ENCODE measurements at places on chromosomes 2 and 18.

- peak; percentile 15 for DNase-seq
These were observed 66.3 kb downstream of the TANC1 start for GRCh38 chr2:159034713-159035112.

GRCh38 chr2:237967463-237967951 is 693 bp downstream of the UBE2F start:
- no peak for DNase-seq

DNA sequence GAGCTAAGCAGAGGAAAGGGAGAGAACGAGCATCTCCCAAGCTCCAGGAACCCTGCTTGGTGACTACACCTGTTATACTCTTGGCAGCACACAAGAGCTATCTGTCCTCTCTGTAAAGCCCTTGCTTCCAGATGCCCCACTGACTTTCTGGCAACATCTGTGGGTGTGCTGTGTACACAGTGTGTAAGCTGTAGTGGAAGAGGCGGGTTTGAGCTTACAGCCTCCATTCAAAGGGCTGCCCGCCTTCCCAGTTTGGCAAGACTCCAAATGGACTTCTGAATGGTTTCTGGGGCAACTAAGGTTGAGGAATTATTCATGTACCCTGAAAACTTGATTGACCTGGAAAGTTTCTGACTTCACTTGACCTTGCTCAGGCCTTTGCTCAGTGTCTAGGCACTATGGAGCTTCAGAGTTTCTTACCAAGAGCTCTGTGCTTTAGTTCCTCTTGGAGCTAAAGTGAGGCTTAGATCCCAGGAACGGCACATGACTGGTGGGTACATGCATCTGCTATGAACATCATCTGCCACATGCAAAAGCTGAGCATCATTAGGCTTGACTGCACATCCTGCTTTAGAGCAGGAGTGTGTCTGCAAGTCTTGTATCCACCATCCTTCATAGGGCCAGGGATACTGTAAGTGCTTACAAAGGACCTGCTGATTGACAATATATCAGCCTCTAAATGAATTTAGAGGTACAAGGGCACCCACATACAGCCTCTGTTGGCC is 290.9 kb upstream of the SIX2 start:
- peak; percentile 84 for DNase-seq

- DNase-seq: no peak
These were observed 112.1 kb downstream of the RBMS1 start for GRCh38 chr2:160381425-160381951.

DNA sequence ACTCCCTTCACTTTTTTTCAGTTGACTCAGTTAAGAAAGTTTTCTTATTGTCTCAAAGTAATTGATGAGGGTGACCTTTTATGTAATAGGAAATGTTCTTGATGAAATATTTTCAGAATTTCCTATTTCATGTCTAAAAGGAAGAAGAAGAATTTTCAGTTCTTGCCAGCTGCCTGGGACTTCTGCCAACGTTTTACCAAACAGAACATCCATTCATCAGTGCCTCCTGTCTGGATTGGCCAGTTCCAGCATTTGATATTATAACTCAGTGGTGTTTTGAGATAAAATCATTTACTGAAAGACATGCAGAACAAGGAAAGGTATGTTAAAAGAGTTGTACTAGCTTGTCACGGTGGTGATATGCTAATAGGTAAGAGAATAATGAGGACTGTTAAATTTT is 104.7 kb upstream of the MYO3B start:
- no peak for DNase-seq

DNA sequence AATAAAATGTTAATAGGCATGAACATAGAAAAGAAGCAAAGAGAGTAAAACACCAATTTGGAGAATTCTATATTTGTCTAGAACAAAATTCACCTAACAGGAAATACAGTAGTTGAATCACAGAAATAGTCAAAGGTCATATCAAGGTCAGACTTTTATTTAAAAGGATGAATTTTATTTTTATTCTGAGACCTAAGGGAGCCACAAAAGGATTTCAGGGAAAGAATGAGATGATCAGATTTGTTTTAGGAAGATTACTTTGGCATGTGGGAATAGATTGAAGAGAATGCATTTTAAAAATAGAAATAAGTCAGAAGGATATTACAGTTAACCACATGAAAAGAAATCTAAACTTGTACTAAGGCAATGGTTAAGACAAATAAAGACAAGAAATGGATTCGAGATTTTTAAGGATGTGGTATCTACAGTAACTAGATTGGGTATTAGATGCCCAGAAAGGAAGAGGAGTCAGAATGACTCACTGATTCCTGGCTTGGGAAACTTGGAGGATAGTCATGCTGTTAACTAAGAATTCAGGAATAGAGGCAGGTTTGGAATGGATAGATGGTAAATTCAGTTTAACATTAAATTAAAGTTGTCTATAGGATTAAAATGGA is 56.0 kb downstream of the METTL4 start:
- DNase-seq: no peak

DNA sequence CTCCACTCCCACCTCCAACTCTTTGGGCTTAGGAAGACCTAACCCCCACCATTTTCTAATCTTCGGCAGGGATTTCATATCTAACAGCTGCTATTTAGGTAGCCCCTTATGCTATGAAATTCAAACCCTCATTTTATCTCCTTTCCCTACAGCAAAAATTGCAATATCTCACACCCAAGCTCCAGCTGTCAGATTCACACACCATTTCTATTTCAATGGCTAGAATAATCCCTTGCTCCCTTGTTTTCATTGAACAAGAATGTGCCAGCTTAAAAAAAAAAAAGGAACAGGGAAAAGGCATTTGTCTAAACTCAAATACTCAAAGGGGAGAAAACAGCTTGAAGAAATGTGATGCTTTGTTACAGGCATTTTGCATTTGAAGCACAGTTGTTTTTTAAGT is 850.6 kb upstream of the ACVR2A start:
- no peak for DNase-seq

DNA sequence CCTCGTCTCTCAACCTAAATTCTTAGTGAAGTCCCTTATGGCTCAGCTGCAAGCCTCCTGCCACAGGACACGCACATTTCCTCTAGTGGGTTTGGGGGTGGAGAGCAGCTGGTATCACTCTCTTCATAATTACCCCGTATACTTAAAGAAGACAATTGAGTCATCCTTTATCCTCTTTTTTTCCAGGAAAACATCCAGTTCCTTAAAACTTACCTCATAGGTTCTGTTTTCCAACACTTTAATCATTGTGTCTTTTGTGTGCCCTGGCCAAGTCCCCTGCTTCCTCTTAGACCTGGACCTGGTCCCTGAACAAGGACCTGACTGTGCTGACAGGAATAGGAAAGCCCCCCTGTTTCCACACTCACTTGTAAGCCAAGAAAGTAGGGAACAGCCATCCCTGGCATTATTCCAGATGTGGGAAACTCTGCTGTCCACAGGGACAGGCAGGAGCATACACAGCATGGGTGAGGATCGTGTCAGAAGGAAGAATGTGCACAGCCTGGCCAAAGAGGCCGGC is 42.3 kb upstream of the MYO1B start:
- DNase-seq: no peak

DNA sequence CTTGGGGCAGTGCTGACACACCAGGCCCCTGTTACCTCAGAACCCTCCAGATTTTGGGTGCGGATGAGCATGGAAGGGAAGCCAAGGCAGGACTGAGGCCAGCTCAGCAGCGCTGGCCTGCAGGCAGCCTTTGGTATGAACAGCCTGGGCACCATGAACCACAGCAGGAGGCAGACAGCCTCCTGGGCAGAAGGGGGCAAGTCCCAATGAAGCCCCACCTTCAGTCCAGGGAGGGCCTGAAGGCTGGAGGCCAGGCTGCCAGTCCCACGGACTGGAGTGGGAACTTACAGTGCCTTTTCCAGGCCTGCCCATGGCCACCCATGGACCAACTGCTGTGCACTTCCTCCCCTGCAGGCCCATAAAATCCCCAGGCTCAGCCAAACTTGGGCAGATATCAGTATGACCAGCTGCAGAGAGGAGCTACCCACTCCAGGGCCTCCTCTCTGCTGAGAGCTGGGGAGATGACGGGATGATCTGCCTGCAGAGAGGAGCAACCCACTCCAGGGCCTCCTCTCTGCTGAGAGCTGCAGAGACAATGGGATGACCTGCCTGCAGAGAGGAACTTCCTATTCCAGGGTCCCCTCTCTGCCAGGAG is 74.7 kb downstream of the NEURL3 start:
- DNase-seq: no peak

GRCh38 chr2:23706613-23707078 is 220.3 kb downstream of the ATAD2B start:
- DNase-seq: no peak

GRCh38 chr2:6977113-6977741 is 60.0 kb downstream of the RNF144A start:
- no peak for DNase-seq

DNA sequence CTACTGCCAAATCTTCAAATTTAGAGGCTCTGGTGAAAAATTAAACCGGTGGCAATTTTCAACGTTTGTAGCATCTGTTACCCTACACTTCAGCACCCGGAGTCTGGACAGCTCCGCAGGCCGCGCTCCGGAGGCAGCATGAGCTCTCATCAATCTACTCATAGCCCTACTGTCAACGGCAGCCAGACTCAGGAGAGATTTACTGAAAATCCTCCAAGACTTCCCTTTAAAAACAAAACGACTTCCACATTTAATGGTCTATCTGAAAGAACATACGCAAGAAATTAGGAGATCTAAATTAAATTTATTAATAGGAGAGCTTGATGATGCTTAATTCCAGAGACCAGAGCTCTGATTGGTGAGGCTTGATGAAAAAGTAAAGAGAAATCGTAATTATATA is 970 bp upstream of the ADCYAP1 start:
- DNase-seq: no peak

- DNase-seq: peak; percentile 6
These were observed 451.2 kb downstream of the CNTNAP5 start for GRCh38 chr2:124476291-124476690.

- DNase-seq: no peak
These were observed 309.3 kb downstream of the ZNF521 start for GRCh38 chr18:25042641-25043051.

DNA sequence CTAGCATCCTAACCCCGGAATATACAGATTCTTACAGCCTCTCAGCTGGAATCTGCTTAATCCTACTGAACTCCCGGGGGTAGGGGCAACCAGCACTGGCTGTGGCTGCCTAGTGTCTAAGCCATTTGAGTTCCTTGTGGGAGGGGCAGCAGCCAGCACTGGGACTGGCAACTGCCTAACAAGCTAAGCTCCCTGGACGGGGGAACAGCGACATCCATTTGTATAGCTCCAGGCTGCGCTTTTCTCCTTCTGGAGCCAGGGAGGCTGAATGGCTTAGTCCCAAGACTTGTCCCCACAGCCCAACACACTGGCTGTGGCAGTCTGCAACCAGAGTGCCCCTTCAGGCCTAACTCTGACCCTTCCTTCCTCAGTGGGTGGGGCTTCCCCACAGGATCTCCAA is 787.2 kb downstream of the METTL4 start:
- DNase-seq: no peak

DNA sequence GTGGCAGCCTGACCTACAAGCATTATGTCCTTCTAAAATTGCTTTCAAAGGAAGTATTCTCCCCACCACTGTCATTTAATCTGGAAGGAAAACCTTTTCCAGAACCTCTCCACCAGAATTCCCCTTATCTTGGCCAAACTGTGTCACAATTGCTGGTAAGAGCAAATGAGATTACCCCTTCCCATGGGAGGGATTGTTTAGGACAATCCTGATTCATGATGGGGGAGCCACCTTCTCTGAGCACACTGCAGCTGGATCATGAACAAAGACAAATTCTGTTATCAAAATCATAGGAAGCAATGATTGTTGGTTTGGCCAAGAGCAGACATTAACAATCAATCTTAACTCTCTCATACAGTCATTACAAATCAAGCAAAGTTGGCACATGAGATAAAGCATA is 18.1 kb upstream of the ATOH8 start:
- no peak for DNase-seq

GRCh38 chr2:36461039-36461681 is 105.6 kb downstream of the CRIM1 start:
- DNase-seq: peak; percentile 46

- DNase-seq: no peak
These were observed 26.4 kb upstream of the MRPL19 start for GRCh38 chr2:75619956-75620740.

DNA sequence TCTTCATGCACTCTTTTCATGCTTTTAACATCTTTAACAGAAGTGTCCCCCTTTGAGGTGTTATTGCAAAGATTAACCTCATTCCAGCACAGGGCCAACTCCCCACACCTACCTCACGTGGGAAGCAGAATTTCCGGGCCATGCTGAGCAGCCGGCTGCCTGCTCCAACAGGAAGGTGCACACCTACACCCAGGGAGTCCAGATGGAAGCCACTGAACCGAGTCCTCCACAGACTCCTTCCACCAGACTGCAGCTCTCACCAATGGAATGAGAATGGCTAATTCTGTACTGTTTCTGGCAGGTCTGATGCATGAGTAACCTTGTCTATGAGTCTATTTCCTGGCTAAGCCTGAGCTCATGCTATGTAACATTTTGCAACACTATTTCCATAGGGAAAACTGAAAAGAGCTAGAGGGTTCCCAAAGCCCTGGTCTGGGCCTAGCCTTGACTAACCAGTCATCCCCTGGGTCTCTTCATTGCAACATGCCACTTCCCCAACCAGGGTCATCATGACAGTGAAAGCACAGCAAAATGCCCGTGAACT is 11.0 kb downstream of the ERFE start:
- no peak for DNase-seq

DNA sequence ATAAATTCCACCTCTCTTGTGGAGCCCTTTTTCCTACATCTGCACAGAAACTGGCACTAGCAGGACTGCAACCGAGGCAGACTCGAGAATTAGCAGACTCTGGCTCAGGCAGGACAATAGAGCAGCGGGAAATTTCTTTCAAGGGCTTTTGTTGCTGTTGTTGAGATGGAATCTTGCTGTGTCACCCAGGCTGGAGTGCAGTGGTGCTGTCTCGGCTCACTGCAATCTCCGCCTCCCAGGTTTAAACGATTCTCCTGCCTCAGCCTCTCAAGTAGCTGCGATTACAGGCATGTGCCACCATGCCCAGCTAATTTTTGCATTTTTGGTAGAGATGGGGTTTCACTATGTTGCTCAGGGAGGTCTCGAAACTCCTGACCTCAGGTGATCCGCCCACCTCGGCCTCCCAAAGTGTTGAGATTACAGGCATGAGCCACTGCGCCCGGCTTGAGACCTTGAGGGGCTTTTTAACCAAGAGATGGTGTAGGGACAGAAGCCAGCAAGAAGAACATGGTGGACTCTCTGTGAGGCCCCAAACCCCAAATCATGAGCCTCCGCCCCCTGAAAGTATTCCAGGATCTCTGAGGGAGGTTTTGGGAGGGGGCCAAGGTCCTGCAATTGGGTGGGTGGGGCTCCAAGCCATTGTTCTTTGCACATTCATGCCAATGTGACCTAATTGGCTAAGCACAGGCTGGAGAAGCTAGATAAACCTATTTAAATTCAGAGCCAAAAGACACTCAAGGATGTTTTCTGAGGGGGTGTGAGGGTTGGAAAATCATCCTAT is 68.4 kb upstream of the MSH2 start:
- DNase-seq: no peak

- DNase-seq: no peak
These were observed 224.1 kb upstream of the PARD3B start for GRCh38 chr2:204321027-204321800.
